Naive thymus-derived CD8-positive, alpha-beta T cell (primary cell): ENCODE measurements at places on chromosomes 5 and 9. TPM values are rescaled to one million over a fixed set of nuclear protein-coding genes. Genes with fewer than 3 reads are reported as not detected.

- H3K27me3 ChIP-seq = no peaks in the 10 kb centered on the region
- H3K27ac ChIP-seq = peak overlapping the region; percentile 74
- no peak for DNase-seq
- H3K36me3 ChIP-seq = no peaks in the 10 kb centered on the region
- no peak overlapping the region for H3K4me3 ChIP-seq
- peaks cover 36% of the 10 kb centered on the region for H3K4me1 ChIP-seq
These were observed 63.7 kb downstream of the SLC1A1 start for GRCh38 chr9:4553951-4554381.

- H3K36me3 ChIP-seq = no peaks in the 10 kb centered on the region
- no peaks in the 10 kb centered on the region for H3K4me1 ChIP-seq
- H3K27me3 ChIP-seq = no peaks in the 10 kb centered on the region
- no peak for DNase-seq
- H3K27ac ChIP-seq = no peak overlapping the region
These were observed 369.8 kb upstream of the PDE4D start for GRCh38 chr5:60263346-60263745.

- H3K4me3 ChIP-seq = no peak overlapping the region
- H3K27ac ChIP-seq = no peak overlapping the region
- H3K36me3 ChIP-seq = no peaks in the 10 kb centered on the region
- no peaks in the 10 kb centered on the region for H3K27me3 ChIP-seq
- H3K4me1 ChIP-seq = no peaks in the 10 kb centered on the region
- no peak for DNase-seq
These were observed 158.2 kb downstream of the MACROH2A1 start for GRCh38 chr5:135240781-135241360.

GRCh38 chr5:92890841-92891244, 690.2 kb downstream of the NR2F1-AS1 start:
- no peak overlapping the region for H3K4me3 ChIP-seq
- DNase-seq = no peak
- no peaks in the 10 kb centered on the region for H3K36me3 ChIP-seq
- no peak overlapping the region for H3K27ac ChIP-seq
- H3K4me1 ChIP-seq = no peaks in the 10 kb centered on the region

DNA sequence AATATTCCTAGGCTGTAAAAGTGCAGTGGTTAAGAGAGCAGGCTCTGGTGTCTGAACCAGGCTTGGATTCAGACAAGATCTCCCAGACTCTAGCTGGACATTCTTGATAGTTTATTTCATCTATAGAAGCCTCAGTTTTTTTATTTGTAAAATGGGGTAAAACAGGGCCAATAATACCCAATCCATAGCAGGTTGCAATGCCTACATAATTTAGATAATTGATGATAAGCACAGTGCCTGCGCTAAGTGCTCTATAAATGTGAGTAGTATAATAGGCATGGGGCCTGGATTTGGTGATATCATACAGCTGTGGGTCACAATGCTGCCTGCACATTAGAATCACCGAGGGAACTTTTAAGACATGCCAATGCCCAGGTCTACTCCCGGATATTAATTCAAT, 603.5 kb downstream of the ISL1 start:
- no peaks in the 10 kb centered on the region for H3K4me1 ChIP-seq
- no peak overlapping the region for H3K27ac ChIP-seq
- DNase-seq = no peak
- no peaks in the 10 kb centered on the region for H3K36me3 ChIP-seq

GRCh38 chr9:96408409-96409280, 9.5 kb downstream of the ZNF367 start:
- DNase-seq = no peak
- peak overlapping the region; percentile 71 for H3K27ac ChIP-seq
- H3K27me3 ChIP-seq = no peaks in the 10 kb centered on the region
- H3K4me3 ChIP-seq = no peak overlapping the region

DNA sequence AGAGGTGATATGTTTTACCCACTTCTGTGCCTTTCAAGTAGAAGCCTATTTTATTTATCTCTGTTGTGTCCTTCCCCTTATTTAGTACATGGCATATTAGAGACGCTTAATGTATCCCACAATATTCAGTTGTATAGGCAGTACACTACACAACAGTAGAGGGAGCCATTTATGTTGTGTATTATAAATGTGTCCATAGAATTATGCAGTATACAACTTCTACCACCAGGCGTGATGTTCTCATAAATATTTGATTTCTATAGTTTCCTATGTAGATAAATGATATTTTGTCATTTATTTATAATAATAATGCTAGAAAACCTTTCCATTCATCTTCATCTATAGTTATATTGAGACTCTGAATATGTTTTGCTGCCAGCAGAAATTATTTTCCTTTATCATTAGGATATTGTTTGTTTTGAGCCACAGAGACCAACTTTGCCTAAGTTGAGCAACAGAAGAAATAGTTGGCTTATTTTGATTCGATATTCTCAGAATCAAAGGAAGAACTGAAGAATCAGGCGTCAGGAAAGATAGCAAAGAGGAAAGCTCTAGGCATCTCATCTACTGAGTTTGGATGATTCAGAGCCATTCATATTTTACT, 81.7 kb downstream of the ADAMTS19 start:
- no peak for DNase-seq
- no peaks in the 10 kb centered on the region for H3K4me1 ChIP-seq
- no peaks in the 10 kb centered on the region for H3K36me3 ChIP-seq
- no peak overlapping the region for H3K27ac ChIP-seq
- no peaks in the 10 kb centered on the region for H3K27me3 ChIP-seq

IFNA2 gene
- not detected for total RNA-seq

OLFML2A gene
- total RNA-seq = not detected

DOCK2 gene
- total RNA-seq = 171 TPM
